ENCODE measurements at places on chromosomes 13 and 19.

- DNase-seq = no peak
Measured at GRCh38 chr13:55577082-55577846, 1563.5 kb upstream of the PRR20A start.

DNA sequence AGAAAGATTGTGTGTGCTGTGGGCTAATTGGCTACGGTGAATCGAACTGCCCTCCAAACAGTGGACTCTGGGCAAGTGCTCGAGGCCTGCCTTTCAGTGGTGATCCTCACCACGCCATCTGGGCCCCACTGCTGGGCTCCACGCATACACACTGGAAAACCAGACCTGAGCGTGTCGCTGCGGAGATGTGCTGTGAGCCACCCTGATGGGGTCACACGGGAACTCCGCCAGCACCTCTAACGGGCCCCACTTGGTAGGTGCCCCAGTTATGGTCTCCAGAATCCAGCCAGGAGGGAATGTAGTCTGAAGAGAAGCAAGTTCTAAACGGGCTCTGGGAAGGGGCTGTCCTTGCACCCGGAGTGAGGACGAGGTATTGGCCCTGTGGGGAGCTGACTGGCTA is 39.3 kb downstream of the C13orf46 start:
- DNase-seq = no peak

- DNase-seq = peak; percentile 97
Measured at GRCh38 chr19:54572696-54573311, 786 bp upstream of the LILRA2 start.

DNA sequence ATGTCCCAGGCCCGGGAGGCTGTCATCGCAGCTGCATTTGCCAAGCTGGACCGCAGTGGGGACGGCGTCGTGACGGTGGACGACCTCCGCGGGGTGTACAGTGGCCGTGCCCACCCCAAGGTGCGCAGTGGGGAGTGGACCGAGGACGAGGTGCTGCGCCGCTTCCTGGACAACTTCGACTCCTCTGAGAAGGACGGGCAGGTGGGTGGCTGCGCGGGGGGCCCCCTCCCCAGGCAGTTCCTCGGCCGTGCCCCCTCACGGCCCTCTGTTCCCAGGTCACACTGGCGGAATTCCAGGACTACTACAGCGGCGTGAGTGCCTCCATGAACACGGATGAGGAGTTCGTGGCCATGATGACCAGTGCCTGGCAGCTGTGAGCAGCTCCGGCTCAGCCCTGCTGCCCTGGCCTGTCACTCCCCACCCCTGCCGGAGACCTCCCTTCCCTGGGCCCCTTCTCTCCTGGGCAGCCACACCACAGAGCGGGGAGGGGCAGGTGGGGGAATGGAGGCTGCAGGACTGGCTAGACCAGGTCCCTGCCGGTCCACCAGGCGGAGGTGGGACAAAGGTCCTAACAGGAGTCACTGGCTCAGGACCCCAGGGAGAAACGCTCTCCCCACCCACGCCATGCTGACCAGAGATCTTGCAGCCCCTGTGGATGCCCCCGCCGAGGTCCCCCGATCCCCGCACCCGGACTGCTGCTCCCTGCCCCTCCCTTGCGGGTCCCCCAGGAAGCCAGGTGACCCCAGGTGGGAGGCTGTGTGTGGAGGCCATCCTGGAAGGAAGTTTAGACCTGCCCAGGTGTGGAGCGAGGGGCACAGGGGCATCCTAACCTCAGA is 1.1 kb downstream of the CAPS start:
- DNase-seq = no peak

- DNase-seq = no peak
Measured at GRCh38 chr13:56850852-56851251, 289.9 kb upstream of the PRR20A start.

GRCh38 chr19:35856546-35857149 is at the start of gene KIRREL2:
Gene KIRREL2 (plus strand): TSS chr19:35856911. CDS start chr19:35857120, 209 bp downstream.
- peak; percentile 66 for DNase-seq

DNA sequence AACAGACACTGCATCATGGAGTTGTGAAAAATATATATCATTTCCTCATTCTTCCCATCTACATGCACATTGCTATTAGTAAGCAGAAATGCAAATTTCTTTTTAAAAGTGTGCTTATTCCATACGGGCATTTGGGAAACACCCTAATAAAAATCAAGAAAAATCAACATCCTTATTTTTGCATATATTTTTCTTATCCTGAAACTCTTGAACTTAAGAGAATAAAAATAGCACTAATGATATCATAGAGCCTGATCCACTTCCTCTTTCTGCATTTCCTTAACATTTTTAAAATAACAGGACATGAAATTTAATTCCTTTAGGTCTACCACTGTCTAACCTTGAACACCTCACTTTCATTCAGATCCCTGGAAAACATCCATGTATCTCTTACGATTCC is 123.3 kb downstream of the VWA8 start:
- peak; percentile 66 for DNase-seq

- DNase-seq = peak; percentile 4
Measured at GRCh38 chr13:106104281-106104901, 431.1 kb downstream of the EFNB2 start.

DNA sequence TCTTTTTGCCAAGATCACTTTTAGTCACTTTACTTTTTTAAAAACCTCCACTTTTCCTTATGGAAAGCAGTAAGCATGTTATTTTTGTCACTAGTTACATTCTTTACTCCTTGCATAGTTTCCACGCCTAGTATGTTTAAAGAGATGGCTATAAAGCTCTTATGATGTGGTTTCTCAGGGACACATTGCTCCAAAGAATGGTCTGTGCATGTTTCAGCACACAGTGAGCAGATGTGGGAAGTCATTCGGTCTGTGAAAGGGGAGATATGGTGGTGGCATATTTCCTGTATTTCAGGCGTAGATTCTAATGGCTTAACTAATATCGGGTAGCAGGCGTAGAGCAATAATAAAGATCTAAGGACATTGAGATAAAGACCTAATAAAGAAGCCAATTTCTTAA is 180.7 kb downstream of the SLITRK6 start:
- no peak for DNase-seq

DNA sequence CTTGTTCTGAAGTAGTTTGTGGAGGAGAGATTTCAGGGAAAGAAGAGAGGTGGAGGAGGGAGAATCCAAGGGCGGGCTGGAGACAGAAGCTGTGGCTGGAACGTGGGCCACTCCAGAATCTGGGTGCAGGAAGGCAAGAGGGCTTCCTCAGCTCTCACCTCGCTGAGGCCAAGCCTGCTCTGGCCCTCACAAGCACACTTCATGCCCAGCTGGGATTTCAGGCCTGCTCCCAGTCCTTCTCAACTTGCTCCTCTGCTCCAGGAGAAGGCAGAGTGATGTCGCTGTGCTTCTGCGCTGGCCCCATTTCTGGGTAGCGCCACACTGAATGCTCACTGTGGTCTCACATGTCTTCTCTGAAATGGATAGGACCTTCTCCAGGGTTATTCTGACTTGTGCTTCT is 328.8 kb downstream of the FGF9 start:
- no peak for DNase-seq

DNA sequence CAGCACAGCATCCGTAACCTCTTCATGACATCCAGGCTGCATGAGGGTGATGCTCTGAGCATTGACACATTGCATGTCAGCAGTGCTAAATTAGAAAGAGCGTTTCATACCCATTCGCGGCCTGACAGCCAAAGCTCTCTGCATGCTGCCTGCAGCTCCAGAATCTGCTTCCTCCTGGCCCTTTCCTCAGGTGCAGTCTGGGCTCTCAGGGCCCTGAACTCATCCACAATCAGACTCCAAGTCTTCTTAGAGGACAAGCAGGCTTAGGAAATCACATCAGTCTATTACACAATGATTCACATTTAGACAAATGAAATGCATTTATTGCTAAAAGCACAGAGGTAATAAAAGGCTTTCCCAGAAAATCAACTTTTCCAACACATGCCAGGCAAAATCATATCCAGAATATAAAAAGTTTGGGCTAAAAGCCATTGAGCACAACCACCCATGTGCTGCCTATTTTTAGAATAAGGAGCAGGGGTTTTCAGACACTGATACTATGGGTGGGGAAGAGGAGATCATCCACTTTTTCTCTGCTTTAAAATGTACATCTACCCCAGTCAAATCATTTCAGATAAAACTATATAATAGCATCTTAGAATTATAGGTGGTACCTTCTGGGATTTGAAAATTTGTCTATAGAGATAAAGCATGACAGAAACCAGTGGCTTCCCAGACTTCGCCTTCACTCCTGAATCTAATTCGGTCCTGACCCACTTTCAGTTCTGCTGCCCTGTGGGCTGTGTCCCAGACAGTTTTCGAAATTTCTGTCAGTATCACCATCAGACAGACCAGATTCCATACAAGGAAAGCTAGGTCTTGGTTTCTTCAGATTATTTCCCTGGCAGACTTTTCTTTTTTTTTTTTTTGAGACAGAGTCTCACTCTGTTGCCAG is 109.3 kb downstream of the COL4A2 start:
- no peak for DNase-seq

DNA sequence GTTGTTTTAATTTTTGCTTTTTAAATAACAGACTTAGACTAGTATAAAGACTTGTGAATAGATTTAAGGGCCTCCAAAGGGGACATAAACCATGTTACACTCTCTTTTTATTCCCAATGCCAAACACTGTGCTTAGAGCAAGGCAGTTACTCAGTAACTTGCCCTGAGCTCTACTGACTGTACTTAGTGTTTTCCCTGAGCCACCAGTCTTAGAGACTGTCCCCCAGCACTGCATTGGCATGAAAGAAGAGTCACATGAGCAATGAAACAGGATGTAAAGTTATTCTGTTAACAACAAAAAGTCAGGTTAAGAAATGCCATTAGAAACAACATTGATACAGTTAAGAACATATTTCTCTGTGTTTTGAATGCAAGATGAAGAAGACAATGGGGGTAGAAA is 187.9 kb downstream of the TBC1D4 start:
- DNase-seq = no peak

- DNase-seq = no peak
Measured at GRCh38 chr19:38409631-38410133, 6.8 kb downstream of the FAM98C start.

GRCh38 chr19:31875591-31875990 is 469.8 kb upstream of the ZNF507 start:
- DNase-seq = no peak

DNA sequence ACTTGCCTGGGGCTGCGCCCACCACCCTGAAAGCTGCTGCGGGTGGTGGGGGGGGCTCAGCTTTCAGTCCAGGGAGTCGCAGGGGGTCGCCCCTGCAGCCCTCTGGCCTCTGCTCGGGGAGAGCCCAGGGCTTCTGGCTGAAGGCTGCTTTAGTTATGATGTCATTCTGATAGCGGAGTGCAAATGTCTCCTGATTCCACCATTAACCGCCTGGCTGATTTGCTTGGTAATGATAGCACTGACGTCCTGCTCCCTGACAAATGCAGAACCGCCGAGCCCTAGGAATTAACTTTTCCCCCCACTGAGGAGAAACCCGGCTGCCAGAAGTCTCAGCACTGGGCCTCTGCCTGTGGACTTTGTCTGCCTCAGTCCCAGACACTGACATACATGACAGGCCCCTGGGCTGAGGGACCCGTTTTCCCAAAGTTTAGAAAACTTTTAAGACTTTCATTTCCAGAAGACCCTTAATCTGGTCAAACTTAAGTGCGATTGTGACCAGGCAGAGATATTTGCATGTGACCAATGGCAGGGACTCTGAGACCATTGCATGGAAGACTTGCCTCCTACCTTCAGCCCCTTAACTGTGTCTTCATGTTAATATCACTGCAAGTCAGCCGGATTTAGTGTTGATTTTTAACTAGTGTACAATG is 142.5 kb upstream of the ZNF536 start:
- no peak for DNase-seq

DNA sequence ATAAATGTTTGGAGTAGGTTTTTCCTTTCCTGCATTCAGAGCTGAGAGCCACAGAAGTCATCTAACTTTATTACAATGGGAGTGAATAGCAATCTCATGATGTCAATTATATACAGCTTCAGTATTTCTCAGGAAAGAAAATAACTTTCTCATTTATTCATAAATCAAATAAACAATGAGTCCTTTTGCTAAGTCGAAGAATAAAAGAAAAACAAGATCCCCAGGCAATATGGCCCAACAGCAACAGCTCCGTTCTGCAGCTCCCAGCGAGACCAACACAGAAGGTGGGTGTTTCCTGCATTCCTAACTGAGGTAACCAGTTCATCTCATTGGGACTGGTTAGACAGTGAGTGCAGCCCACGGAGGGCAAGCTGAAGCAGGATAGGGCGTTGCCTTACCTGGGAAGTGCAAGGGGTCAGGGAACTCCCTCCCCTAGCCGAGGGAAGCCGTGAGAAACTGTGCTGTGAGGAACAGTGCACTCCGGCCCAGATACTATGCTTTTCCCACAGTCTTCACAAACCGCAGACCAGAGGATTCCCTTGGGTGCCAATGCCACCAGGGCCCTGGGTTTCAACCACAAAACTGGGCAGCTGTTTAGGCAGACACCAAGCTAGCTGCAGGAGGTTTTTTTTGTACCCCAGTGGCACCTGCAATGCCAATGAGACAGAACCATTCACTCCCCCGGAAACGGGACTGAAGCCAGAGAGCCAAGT is 128.2 kb downstream of the SLITRK1 start:
- no peak for DNase-seq

DNA sequence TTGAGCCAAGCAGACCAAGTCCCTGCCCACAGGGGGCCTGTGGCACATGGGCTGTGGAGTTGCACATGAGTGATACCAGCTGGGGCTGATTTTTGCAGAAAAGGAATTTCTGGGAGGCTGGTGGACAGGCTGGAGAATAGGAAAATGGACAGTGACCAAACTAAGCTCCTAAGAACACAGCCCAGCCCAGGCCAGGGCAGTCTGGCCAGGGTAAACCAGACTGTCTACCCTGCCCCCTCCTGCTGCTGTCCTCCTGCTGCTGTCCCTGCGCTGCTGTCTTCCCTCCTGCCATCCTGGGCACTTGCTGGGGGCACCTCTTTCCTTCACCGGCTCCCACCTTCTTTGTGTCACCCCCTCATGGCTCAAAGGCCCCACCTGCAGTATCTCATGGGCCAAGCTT is 219.2 kb downstream of the ZIC5 start:
- no peak for DNase-seq

DNA sequence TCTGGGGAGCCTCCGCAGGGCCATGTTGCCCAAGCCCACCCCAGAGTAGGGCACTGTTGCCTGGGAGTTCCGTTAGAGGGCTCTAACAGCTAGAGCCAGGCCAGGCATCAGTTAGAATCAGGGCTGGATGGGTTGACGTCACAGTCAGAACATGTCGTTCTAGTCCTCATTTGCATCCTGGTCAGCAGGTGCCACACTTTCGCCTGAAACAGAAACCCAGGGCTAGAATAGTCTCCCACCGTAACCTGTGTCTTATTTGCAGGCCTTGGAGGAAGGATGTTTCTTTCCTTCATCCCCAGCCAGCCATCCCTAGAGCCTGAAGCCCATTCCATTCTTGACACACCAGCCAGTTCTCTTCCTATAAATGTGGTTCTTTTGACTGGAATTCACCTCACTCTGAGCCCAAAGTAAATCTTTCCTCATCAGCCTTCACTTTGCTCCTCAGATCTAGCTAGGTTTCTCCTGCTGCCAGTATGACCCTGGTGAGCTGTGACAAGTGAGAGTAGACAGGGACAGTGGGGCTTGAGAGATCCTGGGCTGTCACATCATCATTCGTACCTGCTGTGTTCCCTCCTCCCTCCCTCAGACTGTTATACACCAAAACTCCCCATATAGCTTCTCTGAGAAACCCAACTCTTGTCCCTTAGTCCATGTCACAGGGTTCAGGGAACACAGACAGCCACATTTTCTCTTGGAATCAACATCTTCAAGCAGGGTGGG is 12.2 kb upstream of the CCDC97 start:
- DNase-seq = no peak
